ENCODE measurements at places on chromosomes 3 and 15.
A peak's percentile ranks its signal among the peaks of the same experiment; 100 is the strongest.

GRCh38 chr3:193574488-193575070 is 18.4 kb upstream of the OPA1 start:
- DNase-seq: no peak

GRCh38 chr15:39922462-39923092 is 2.5 kb upstream of the GPR176 start:
- DNase-seq: no peak

DNA sequence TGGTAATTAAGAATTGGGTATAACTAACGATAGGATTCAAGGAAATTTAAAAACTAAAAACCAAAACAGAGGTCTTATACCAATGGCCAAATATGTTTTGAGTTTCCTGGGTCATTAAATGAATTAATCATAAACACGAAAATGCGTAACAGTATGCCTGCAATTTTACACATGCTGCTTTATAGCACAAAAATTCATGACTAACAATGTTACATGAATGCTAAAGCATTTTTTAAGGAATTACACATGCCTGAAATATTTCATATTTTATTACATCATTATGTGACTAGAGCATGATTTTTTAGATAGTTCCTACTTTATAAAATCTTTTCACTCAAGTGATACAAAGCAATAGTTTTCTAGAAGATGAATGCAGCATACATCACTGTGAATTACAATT is 74.7 kb downstream of the ZNF148 start:
- DNase-seq: no peak

DNA sequence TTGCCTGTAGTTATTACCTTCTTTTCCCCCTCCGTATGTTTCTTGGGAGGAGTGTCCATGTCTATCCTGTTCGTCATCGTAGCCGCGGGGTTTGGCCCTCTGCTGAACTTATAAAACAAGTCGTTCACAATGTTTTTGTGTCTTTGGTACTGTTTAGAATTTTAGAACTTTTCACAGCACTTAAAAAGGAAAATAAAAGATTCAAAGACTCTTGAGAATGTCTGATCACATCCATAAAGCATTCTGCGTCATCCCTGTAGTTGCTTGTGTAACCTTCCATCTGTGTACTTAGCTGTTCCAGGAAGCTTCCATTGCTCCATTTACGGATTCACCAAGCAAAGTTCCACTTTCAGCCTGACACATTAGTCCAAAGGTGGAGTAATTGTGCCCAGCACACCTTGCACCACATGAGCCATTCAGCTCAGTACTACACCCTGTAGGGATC is 677.1 kb upstream of the NR2F2 start:
- DNase-seq: no peak

- DNase-seq: peak; percentile 68
Measured at GRCh38 chr3:197847866-197848401, 56.9 kb downstream of the LRCH3 start.

GRCh38 chr15:39645976-39646257 is 65.0 kb downstream of the THBS1 start:
- DNase-seq: no peak

GRCh38 chr15:45333550-45333949 is 44.8 kb downstream of the GATM start:
- no peak for DNase-seq

DNA sequence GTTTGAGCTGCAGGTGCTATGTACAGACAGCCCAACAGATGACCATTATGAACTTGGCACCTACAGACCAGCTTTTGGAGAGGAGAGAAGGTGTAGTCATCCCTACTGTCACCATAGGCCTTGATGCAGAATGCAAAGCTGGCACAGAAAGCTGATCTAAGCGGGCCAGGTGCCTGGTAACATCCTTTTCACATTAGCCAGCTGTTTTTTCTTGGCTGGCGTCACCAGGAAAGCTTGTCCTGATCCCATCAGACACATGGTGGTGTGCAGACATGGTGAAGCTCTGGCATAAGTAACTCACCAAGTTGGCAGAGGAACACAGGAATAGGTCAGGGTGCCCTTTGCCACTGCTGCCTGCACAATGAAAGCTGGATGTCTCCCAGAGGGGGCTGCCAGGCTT is 97.2 kb upstream of the MB21D2 start:
- no peak for DNase-seq

DNA sequence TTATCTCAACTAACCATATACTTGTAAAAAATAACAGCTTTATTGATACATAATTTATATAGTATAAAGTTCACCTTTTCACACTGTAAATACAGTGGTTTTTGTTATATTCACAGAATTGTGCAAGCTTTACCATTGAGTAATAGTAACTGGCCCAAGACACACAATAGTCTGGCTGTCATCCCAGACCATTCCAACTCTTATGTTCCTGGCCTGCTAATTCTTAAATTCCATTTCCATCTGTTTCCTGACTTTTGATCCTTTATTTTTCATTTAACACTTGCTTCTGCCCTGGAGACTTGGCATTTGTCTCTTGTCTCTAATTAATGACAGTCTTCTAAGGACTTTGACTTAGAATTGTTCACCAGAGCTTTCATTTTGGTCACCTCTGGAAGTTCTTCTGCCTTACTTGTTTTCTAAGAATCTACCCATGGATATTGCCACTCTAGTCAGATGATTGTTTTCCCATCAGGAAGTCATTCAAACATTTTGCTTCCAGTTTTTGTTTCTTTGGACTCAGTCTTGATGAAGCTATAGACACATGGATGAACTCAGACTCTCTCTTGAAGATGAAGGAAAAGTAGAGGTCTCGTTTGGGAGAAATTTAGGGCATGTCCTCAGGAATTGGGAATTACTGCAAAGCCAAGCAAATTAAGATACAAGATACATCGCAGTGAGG is 27.2 kb upstream of the PLSCR4 start:
- no peak for DNase-seq

DNA sequence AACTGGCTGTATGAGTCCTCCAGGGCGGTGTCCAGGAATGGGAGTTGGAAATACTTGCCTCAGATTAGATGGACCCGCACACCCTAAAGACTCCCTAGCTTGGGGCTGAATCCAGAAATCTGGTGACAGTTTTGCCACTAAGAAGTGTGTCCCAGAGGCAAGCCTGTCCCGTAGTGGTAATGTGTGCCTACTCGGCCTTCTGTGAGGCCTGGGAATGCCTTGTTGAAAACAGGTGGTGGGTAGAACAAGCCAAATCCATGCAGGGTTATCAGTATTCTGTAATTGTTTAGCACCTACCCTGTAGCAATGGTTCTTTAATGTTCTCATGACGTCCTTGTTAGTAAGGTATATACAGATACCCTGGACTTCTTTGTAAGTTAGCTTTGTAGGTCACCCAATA is 1.6 kb downstream of the C3orf52 start:
- DNase-seq: no peak

- no peak for DNase-seq
Measured at GRCh38 chr3:23129817-23130216, 73.3 kb upstream of the UBE2E2 start.

DNA sequence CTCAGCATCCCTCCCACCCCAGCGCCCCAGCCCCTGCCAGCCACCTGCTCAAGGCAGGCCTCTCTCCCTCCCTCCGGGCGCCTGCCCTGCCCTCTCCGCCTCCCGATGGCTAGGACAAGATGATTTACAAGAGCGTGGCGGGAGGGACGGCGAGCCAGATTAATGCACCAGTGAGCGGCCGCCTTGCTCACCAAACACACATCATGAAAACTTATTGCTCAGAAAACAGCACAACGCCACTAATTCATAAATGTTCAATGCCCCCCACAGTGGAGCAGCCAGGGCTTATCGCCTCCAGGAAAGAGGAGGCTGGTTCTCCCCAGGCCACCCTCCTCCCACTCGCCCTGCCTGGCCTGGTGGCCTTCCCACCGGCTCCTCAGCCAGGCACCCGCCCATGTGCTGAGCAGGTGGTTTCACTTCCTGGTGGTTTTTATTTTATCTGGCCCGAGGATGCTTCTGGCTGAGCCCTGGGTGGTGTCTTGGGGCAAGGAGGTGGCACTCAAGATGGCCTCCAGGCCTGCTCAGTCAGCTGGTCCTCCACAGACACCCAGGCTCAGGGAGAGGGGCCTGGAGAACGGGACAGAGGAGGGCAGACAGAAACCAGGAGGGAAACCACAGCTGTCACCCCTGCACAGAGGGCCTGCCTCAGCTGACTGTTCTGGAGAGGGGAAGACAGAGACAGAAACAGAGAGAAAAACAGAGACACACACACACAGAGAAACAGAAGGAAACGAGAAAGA is 284.9 kb downstream of the UACA start:
- no peak for DNase-seq

DNA sequence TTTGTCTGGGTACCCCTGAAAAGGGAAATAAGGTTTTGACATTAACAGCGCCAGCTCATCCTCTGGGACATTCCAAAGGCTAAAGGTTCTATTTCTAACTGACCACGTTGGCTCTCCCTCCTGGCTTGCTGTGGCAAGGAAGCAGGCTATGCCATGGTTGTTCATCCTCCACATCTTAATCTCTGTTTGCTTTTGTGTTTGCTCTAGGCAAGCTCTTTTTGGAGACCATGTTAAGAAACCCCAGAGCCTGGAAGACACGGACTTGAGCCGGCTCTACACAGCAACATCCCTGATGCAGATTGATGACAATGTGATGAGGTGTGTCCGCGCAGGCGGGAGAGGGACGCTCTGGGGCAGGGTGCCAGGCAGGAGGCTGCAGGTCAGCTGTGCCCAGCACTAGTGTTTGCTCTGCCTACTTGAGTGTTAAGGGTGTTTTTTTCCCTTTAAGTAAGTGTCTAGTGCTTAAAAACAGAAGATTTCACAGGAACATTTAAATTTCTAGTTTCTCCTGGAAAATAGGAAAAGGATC is 33.3 kb downstream of the RLBP1 start:
- no peak for DNase-seq

- no peak for DNase-seq
Measured at GRCh38 chr15:90565866-90566265, 36.1 kb downstream of the CRTC3 start.

DNA sequence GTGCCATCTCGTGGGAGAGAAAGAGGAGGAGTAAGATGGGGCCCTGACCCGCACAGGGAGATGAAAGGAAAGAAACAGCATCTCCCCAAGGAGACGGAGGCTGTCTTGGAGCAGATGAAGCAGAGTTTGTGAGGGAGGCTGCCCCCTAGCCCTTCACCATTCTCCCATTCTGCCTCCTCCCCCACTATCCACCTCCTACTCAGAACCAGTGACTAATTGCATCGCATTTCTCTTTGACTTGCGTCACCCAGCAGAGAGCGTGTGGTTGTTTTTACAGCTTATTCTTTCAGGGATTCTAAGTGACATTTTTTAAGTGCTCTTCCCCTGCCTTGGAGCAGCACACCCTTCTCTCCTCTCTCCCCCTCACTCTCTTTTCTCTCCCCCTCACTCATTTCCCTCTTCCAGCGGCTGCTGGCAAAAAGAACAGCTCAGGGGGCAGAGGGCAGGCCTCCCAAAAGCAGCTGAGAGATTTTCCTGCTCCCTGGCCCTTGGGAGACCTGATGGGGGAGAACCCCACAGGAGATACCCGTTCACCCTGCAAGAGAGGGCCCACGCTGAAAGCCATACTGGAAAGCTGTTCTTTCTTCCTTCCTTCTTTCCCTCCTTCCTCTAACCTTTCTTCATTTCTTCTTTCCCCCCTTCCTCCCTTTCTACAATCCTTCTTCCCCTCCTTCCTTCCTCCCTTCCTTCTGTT is 91.8 kb downstream of the MRPL46 start:
- no peak for DNase-seq

DNA sequence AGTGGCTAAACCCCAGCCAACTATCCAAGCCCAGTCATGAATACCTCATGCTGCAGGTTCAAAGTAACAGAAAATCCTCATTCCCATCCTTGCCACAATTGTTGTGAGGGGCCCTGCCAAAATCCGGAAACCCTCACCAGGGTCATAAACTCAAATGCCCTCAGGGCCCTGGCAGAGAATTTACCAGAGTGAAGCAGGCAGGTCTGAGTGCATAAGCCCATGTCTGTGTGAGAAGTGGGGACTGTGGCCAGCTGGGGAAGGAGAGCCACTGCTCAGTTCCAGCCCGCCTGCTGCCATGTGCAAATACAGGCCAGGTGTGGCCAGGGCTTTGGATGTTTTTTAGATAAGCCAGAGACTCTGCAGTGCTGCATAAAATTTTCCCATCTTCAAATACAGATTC is 7.0 kb downstream of the CEP152 start:
- no peak for DNase-seq

- DNase-seq: no peak
Measured at GRCh38 chr3:111737706-111738086, 121.4 kb upstream of the PHLDB2 start.

GRCh38 chr3:195893516-195893915 is 14.8 kb downstream of the TNK2 start:
- DNase-seq: no peak

GRCh38 chr15:56244038-56244810 is 545 bp upstream of the RFX7 start:
- DNase-seq: peak; percentile 91

DNA sequence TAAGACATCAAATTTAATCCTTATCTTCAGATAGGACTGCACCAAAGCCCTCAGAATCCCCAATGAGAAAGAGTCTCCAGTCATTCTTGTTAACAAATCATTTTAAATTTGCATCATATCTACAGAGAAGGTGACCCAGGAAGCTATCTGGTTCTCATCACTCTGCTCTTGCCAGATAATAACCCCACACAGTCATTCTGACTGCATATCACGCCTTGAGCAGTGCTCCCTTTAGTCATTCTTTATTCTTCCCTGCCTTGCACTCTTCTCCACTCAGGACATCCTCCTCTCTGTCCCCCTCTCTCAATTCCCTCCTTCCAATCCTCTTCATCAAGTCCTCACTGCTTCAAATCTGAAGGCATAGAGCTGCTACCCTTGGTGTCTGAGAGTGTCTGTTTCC is 83.7 kb upstream of the COL6A6 start:
- no peak for DNase-seq

DNA sequence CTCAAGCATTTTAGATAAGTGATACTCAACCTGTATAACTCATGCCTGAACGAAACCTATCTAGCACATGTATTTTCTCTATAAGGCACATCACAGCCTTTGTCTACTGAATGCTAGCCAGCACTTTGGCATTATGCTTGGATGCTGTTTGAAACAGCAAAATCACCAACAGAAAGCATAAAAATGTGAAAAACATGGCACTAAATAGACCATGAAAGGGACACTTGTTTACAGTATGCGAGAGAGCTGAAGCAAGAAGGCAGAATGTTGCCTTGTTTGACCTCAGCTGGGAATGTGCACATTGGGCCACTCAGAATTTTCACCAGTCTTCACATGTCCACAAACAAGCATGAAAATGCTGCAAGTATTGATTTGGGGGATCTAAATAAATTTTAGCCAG is 59.5 kb downstream of the MINDY2 start:
- DNase-seq: no peak

DNA sequence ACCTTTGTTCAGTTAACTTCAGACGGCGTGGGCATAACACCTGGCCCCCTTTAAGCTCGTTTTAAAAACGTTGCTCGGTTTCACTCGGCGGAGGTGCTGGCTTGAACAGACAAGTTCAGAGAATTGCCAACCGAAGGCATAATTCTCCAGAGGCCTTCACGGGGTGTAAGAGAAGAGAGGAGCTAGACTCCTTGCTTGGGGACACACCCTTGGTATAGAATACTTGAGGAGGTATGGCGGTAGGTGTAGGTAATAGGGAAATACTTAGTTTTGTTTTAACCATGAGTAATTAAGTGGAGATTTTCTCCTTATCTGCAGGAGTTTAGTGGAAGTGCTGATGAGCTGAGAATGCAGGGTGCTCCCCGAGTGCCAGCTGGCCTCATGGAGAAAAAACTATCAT is 921 bp downstream of the FBXL2 start:
- no peak for DNase-seq
